Lower lobe of right lung (tissue), 2 donors: ENCODE measurements at places on chromosomes 4 and X. TPM values are rescaled to one million over a fixed set of nuclear protein-coding genes. Genes with fewer than 3 reads are reported as not detected.

GRCh38 chr4:182765987-182766856 lies 151.0 kb downstream of the DCTD start:
- no peaks in the 10 kb centered on the region for H3K27me3 ChIP-seq
- no peak overlapping the region for H3K4me3 ChIP-seq
- H3K27ac ChIP-seq = no peak overlapping the region

DNA sequence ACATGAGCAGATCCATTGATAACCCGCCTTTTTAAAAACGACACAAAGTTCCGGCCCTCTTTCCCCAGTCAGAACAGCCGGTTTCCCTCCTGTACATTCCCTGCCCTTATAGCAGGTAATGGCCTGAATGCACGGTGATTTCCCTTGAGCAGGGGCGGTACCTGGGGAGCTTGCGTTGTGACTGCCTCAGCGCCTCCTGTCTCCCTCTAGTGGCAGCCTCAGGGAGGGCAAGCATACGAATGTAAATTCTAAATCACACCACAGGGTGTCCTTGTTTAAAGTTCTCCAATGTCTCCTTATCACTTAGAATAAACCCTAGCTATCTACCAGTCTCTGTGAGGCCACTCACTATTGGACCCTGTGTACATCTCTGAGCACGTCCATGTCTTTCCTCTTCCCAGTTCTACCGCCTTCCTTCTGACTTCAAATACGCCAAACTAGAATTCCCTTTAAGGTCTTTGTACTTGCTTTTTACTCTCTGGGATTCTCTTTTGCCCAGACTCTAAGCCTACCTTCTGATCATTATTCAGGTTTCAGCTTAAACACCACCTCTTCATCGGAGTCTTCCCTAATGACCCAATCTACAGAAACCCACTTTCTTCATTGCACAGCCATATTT lies 18.4 kb upstream of the LDB2 start:
- H3K4me1 ChIP-seq = no peaks in the 10 kb centered on the region
- H3K36me3 ChIP-seq = no peaks in the 10 kb centered on the region
- H3K27ac ChIP-seq = no peak overlapping the region
- H3K4me3 ChIP-seq = no peak overlapping the region
- H3K27me3 ChIP-seq = no peaks in the 10 kb centered on the region

SYP gene
- 4.2 TPM for total RNA-seq

DNA sequence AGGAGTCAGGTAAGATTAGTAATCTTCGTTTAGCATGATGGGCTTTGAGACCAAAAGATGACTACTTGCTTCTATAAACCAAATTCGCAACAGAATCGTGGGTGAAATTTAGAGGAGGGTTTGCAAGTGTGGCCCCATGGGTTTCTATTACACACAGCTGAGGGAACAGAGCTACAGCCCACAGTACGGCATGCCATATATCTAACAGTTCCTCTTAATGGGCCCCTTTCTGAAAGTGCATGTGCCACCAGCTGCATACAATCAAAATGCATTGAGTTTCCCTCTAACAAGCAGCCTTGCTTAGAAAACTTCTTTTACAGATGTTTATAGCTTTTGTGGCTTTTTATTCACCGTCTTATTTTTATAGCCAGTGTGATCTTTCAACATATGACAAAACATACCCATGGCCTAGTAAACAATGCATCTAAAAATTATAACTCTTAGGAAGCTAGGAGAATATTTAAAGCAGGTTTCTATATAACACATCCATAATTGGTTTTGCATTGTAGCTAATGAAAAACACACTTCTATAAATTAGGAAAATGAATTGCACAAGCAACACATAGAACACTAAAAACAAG lies 202.1 kb downstream of the PRDM5 start:
- no peak overlapping the region for H3K4me3 ChIP-seq
- no peak overlapping the region for H3K27ac ChIP-seq
- H3K36me3 ChIP-seq = no peaks in the 10 kb centered on the region
- H3K27me3 ChIP-seq = no peaks in the 10 kb centered on the region
- no peaks in the 10 kb centered on the region for H3K4me1 ChIP-seq
